ENCODE measurements at places on chromosomes 2 and 18.

DNA sequence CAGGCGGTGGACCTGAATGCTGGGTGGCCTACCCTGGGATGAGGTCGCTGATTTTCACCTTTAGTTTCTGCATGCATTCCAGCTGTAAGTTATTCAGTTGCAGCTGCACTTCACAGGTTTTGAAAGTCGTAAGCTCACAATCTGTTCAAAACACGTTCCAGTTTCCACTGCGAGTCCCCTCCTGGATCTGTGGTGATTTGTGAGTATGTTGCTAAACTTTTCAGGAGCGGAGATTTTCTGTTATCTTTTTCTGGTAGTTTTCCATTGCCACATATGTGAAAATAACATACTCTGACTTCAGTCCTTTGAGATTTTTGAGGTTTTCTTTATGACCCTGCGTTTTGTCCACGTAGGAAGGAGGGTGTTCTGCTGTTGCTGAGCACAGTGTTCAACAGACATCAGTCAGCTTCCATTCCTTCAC lies 102.1 kb downstream of the SNTG2 start:
- no peak for DNase-seq

DNA sequence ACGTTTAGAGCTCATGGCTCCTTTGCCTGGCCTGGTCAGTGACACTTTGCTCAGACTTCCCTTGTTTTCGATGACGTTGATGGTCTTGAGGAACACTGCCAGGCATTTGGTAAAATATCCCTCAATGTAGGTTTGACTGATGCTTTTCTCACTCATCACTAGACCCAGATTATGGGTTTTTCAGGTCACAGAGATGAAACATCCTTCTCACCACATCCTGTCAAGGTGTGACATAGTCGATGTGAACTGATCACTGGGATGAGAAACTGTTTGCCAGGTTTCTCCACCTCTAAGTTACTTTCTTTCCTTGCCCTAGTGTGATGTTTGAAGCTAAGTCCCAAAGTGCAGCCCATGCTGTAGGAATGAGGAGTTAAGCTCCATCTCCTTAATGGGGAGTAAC lies 81.5 kb downstream of the AFF3 start:
- DNase-seq = no peak

GRCh38 chr18:74661691-74662090 lies 64.0 kb downstream of the ZNF407 start:
- DNase-seq = no peak

DNA sequence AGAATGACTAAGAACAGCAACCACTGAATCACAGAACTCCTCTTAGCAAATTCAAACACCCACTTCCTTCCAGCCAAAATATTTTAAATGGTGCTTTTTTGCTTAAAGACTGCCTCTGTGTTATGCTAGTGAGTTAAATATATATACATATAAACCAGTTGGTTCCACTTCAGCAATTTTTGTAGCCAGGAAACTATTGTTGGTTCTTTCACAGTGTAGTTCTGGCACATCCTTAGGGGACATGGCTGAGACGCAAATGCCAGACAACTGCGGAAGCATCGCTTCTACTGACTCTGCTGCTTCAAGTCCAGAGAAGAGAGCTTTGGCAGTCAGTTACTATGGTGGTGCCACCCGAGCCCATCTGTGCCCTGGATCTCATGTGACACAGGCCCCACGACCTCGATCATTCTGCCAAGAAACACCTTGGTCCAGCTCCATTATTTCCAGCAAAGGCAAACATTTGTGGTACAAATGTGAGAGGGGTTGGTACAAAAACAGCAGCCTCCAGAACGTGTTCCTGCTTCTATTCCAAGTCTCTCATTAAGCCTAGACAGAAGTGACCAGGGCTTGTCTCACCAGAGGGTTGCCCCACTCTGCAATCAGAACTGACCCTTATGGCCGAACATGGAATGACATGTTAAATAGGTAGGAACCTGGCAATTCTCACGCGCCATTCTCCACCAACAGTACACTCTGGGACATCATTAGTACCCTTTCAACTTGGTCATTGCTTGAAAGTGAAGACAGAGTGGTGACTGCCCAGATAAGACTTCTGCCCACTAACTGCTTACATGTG lies 117.8 kb upstream of the NRP2 start:
- DNase-seq = no peak

GRCh38 chr2:200467806-200468681 lies 41.8 kb downstream of the KCTD18 start:
- no peak for DNase-seq

- DNase-seq = no peak
These were observed 85.6 kb downstream of the SS18 start for GRCh38 chr18:26004832-26005231.

- DNase-seq = no peak
These were observed 19.3 kb downstream of the PTMA start for GRCh38 chr2:231727621-231728020.

DNA sequence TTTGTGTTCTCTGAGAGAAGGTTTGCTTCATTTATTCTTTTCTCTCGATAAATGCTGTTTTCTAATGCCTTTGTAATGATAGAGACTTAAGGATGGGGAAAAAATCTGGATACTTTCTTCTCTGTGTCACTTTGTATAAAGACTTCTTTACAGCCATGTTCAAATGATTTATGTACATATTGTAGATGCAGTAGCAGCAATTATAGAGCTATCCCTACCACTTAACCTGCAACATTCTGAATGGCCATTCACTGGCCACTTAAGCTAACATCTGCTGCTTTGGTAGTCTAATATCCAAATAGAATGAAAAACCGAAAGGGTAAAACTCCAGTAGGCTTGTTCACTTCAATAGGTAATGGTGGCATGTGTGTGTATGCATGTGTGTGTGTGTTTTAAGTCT lies 97.8 kb downstream of the CSRNP3 start:
- DNase-seq = no peak

DNA sequence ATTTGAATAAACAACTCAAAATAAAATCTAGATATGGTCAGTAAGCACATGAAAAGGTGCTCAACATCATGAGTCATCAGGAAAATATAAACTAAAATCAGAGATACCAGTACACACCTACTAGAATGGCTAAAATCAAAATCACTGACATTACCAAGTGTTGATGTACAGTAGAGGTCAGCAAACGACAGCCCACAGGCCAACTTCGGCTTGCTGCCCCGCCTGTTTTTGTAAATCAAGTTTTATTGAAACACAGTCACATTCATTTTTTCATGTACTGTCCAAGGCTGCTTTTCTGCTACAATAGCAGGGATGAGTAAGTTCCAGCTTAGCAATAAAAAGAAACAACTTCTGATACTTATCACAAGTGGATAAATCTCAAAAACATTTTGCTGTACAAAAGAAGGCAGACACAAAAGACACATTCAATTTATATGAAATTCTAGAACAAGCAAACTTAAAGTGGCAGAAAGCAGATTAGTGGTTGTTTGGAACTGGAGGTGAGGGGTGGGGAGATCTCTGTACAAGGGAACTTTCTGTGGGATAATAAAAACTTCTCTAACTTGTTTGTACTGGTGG lies 32.1 kb downstream of the TRAK2 start:
- no peak for DNase-seq

GRCh38 chr18:31441493-31441892 lies 6.0 kb upstream of the DSG3 start:
- DNase-seq = no peak

GRCh38 chr2:55883829-55884228 lies 39.8 kb downstream of the EFEMP1 start:
- no peak for DNase-seq

DNA sequence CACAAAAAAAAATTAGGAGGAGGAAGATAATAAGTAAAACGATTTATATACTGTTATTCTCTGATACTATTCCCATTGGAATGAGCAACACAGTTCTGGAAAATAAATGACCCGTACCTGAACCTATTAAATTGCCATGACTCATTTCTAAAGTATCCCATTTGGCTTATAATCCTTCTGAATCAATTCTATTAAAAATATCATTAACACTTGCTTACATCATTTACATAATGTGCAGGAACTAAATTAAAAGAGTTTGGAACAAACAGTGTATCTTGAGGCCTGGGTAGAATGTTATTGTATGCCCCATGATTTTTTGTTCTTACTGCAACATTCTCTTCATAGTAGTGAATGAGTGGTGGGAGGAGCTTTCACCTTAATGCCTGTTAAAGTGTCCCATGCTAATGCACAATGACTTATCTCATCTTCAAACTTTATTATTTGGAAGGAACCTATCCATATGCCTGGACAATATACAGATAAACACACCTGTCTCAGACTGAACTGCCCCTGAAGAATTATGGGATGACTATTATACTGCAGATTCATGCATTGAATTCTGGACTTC lies 549.9 kb upstream of the ACVR2A start:
- no peak for DNase-seq

GRCh38 chr2:8659735-8660492 lies 21.9 kb upstream of the ID2 start:
- no peak for DNase-seq
